ENCODE measurements at places on chromosomes 16 and 17.
A peak's percentile ranks its signal among the peaks of the same experiment; 100 is the strongest.

- peak; percentile 17 for DNase-seq
Observed at GRCh38 chr17:30379303-30379902, 676 bp downstream of the CPD start.

GRCh38 chr16:2960183-2961010 lies 3.7 kb upstream of the KREMEN2 start:
- no peak for DNase-seq

GRCh38 chr17:60959011-60959410 lies 281.4 kb downstream of the BCAS3 start:
- DNase-seq, result no peak

- peak; percentile 95 for DNase-seq
Observed at GRCh38 chr16:27326738-27327585, 13.2 kb downstream of the IL4R start.

GRCh38 chr17:63279498-63280230 lies 166.4 kb downstream of the CYB561 start:
- DNase-seq, result no peak

DNA sequence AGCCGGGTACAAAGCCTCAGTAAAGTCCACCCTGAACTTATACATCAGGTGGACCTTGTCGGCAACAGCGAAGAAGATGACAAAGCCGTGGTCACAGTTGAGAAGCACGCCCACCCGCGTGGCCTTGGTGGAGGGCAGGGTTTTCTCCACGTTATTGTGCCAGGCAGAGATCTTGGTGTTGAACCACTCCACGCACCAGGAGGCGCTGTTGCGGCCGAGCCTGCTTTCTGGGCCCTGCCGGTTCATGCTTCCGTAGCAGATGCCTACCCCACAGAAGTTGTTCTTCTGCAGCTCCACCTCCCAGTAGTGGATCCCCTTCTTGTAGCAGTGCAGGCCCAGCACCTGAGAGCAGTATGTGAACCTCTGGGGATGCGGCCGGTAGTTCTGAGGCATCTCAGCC lies 22.1 kb downstream of the TRIM25 start:
- DNase-seq, result no peak

DNA sequence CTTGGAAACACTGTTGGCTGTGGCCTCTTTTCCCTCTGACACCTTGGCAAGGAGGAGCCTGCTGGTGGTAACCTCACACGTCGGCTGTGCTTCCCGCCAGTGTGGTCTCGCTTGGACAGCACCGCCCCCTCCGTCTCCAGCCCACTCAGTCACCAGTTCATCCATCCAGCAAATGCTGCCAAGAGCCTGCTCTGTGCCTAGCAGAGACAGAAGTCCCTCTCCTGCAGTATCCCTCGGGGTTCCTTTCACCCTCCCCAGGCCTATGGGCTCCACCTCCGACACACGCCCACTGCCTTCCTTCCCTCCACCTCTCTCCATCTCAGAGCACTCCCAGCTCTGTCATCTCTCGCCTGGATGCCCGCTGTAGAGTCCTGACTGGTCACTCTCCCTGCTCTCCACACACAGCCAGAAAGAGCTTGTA lies 12.3 kb downstream of the CACNG4 start:
- no peak for DNase-seq

DNA sequence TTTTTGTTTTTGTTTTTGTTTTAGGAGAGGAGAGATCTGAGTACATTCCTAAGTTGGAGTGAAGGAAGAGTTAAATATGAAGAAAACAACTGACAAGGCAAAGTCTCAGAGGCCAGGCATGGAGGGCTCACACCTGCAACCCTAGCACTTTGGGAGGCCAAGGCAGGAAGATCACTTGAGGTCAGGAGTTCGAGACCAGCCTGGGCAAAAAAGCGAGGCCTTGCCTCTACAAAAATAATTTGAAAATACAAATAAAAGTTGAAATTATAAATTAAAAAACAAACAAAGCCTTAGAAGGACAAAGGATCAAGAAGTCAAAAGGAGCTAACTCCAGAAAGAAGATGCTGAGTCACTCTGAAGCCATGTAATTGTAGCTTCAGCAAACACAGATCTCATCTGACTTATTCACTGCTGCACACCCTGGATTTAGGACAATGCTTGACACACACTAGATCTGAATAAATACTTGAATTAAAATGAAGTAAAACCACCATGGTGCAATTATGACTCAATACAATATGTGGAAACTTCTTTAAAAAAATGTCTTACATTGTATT lies 9.1 kb downstream of the CEP20 start:
- peak; percentile 75 for DNase-seq
